ENCODE measurements at places on chromosomes 3 and 15. TPM values are rescaled to one million over a fixed set of nuclear protein-coding genes. Genes with fewer than 3 reads are reported as not detected.

The SAMD7 gene
- not detected for total RNA-seq

The RPSA gene
- total RNA-seq: 2,643 TPM

The SLC22A13 gene
- not detected for total RNA-seq

The TRIM42 gene
- total RNA-seq: not detected

The DUSP7 gene
- 17.1 TPM for total RNA-seq

The USP50 gene
- total RNA-seq: not detected

The RAMAC gene
- 14.4 TPM for total RNA-seq

The DIPK2A gene
- total RNA-seq: 52.3 TPM

The CNTN4 gene
- not detected for total RNA-seq

The TGM4 gene
- total RNA-seq: not detected

The RLBP1 gene
- total RNA-seq: not detected

The BCHE gene
- total RNA-seq: 2.4 TPM

The B3GALNT1 gene
- total RNA-seq: 5.8 TPM
